ENCODE measurements at places on chromosomes 4 and X. TPM values are rescaled to one million over a fixed set of nuclear protein-coding genes. Genes with fewer than 3 reads are reported as not detected.

PDGFRA gene
- total RNA-seq: not detected

PDLIM3 gene
- total RNA-seq: 0.07 TPM

DNA sequence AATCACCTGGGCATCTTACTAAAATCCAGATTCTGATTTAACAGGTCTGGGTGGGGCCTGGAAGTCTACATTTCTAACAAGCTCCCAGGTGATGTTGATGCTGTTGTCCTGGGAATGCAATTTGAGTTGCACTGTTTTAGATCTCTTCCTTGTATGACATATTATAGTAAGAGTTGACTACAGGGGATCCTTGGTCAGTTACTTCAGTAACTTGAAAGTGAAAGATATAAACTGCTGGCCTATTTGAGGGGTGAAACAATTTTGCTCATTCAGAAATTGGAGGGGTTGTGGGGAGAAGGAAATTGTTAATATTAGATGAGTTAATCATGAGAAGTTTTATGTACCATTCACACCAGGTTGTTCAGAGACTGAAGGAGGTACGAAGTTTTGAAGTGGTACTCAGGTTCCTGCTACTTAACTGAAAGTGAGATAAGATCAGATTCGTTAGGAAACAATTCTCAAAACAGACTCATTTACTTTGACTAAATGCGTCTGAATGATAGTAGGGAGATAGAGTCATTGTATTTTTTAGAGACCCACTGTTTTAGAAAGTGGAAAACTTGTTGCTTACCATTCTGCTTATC, 12.5 kb downstream of the SH2D1A start:
- DNase-seq: no peak

DNA sequence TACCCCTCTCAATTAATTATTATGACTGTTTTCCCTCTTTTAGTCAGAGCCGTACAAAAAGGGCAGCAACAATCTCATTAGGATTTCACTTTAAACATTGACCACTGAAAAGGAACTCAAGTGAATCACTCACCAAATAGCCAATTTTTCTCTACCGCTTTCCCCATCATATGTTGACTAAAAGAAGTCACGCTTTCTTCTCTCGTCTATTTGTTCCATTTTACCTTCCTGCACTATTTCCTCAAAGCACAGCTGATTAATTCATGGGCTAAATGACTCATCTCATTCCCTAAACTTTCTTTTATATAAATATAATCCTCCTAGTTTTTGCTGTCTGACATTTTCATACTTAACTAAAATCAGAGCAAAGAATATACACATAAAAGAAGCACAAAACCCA, 8.2 kb downstream of the MID1 start:
- DNase-seq: no peak

DNA sequence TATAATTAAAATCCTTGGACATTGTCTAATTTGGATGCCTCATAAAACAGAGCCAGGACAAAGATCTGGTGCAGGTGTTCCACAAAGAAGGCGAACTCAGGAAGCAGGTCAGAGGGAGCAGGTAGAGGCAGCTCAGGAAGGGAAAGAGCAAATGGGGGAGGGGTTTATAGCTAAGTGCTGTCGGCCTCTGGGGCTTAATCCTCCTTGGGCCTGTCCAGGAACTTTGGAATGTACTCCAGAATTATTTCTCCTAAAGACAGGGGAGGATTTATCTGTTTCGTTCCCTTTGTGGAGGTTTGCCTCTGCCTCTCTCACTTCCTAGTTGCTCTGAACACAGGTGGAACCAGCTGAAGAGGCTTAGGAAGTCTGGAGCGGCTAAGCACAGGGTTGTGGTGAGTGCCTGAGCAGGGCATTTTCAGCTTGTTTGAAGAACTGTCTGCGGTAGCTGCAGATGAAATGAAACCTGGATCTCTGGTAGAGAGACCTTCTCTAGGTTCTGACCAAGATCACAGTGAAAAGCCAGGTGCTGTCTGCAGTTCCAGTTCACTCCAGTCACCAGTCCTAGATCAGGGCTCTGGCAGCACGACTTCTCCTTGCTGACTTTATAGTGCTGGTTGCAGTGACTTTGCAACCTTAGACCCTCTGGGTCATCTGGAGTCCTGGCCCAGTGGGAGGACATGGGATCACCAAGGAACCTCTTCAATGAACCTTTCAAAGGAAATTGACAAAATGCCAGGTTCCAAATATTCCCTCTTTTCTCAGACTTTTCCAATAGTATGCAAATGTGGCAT, 519.2 kb downstream of the PCDH10 start:
- DNase-seq: no peak

GRCh38 chr4:149521611-149522425, 293.8 kb downstream of the IQCM start:
- DNase-seq: no peak

DNA sequence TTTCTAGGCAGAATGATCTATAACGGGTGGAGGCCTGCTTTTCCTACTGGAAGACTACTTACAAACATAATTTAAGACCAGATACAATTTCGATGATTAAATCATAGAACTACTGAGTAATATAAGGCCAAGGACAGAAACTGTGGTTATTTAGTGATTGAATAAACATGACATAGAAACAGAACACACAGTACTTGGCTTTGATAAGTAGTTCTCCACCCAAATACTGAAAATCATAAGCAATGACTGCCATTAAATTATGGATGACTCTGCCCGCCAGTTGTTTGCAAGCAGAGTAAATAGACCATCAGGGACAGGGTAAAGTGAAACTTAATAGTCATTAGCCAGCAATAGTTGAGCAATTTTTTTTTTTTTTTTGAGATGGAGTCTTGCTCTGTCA, 17.2 kb upstream of the SMIM14 start:
- no peak for DNase-seq

DNA sequence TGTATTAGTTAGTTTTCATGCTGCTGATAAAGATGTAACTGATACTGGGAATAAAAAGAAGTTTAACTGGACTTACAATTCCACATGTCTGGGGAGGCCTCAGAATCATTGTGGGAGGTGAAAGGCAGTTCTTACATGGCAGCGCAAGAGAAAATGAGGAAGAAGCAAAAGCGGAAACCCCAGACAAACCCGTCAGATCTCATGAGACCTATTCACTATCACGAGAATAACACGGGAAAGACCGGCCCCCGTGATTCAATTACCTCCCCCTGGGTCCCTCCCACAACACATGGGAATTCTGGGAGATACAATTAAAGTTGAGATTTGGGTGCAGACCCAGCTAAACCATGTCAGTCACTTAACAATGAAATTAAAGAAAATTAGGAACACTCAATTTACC, 499.1 kb downstream of the FSTL5 start:
- no peak for DNase-seq

Measured in B cell (primary cell).